ENCODE measurements at places on chromosomes 4 and X.

- no peak for DNase-seq
These were observed 115.1 kb downstream of the CPEB2 start for GRCh38 chr4:15117270-15117946.

- no peak for DNase-seq
These were observed 9.2 kb downstream of the PWWP3B start for GRCh38 chrX:106177106-106177981.

DNA sequence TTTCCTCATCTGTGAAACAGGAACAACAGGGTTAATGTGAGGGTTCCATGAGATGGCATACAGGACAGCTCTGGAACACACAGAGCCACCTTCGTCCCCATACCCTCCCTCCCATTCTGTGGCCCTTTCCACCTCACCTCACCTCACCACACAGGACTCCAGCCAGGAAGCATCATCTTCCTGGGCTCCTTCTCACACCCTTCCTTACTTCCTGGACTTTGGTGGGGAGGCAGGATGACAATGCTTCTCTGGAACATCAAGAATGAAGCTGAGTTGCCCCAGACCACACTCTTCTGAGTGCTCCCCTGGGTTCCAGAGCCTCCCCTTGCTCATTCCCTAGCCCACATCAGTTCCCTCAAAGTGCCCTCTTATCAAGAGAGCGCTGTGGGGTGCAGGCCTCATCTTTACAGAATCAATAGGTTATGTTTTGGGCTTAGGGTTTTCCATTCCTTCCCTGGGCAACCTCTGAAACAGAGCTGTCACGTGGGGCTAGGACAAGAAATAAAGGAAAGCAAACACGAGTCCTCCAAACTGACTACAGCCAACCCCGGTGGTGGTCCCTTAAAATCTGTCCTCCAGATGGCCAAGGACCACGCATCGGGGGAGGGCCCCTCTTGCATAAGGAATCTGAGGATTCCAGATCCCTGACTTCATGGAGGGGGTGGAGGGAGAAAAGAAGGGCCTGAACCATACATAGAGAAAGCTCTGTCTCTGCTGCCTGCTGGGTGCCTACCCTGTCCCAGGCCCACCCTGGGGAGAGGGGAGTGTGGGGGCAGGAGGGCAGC lies 74.4 kb upstream of the ATP6AP2 start:
- DNase-seq: no peak

DNA sequence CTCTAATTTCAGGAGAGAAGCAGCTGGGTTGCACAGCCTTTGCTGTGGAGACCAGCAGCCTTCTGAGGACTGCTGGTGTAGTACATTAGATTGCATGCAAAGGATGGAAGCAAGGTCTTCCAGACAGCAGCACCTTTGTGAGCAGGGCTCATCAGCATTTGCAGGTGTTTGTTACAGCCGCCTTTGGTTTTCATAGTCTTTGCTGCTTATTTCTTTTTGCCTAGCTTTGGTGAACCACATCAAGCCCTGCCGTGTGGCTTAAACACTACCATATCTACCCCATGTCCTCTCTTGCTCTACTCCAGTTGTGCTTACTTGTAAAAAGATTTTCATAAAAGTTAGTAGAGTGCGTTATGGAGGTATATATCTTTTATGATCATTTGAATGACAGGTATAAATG lies 57.5 kb downstream of the MTM1 start:
- DNase-seq: no peak

- DNase-seq: no peak
These were observed 4.3 kb downstream of the STIM2 start for GRCh38 chr4:26864899-26865298.

GRCh38 chr4:40365766-40366165 lies 30.6 kb downstream of the CHRNA9 start:
- no peak for DNase-seq

GRCh38 chr4:98890702-98891455 lies 38.1 kb downstream of the EIF4E start:
- DNase-seq: no peak

DNA sequence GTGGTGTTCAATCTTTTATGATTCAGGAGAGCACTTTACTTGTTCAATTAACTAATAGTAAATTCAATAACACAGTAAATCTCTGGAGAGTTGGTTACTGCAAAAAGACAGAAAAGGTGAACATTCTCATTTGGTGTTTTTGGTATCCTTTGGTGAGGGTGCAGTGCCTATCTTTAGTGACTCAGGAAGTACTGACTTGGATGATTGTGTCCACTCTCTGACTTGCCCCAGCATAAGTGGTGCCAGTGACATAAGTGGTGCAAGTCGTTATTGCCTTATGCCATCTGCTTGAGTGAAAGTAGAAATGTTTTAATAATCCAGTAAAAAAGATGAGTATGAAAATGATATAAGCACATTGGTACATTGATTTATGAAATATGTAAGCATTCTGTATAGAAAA lies 27.0 kb downstream of the GUCY1B1 start:
- DNase-seq: no peak

DNA sequence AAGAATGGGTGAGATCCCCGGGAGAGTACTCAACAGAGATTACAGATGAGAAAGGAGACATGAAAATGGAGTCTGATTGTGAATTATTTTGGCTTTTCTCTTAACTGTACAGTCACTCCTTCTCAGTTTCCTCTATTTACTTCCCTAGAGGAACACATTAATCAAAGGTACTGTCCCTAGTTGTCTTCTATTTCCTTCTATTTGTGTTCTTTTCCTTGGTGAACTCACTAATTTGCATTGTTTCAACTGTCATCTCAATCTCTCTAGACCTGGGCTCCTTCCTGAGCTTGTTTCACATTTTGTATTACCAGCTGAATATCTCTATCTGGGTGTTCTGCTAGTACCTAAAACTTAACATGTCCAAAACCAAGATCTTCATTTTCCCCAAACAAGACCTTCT lies 59.8 kb downstream of the ABCB7 start:
- no peak for DNase-seq

DNA sequence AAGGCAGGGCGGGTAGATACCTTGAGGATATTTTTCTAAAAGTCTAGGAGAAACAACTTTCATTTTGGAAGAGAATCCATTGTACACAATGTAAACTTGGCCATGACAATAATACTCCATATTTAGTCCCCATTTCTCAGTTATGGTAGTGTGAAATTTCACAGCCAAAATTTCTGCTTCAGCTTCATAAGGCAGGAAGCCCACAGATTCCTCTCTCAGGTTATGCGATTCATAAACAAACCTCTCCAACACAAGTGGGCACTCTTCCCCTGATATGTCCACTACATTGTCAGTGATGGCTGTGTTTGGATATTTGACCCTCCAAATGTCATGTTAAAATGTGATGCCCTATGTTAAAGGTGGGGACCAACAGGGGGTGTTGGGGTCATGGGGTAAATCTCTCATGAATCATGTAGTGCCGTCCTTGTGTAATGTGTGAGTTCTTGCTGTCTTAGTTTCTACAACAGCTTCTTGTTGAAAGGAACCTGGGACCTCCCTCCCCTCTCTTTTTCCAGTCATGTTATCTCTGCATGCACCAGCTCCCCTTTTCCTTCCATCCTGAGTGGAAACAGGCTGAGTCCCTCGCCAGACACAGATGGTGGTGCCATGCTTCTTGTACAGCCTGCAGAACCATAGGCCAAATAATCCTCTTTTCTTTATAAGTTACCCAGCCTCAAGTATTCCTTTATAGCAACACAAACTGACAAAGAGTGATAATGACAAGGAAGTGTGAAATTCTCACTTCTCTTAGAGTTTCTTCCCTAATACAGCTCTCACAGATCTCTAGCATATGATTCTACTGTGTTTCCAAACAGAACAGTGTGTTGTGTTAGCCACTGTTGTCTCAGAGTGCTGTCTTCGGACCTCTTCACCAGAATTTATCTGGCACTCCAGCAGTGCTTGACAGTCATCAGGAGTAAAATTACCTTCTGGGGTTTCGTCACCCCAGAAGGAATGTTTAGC lies 598.4 kb upstream of the GNPDA2 start:
- no peak for DNase-seq

DNA sequence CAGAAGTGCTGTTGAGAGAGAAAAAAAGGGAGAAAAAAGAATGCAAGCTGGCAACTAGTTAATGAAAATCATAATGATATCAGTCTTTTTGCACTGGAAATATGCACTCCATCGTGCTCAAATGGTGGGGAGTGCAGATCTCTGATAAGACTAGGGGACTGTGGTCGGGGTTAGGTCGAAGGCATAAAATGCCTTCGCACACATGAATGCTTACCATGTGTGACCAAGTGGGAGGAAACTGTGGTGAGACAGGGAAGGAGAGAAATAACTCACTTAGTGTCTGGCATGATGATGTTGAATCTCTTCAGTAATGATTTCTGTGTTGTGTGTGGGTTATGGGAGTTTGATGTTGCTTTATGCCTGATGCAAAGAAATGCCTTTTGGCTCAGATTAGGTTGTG lies 358.9 kb downstream of the FBXO8 start:
- DNase-seq: no peak

GRCh38 chrX:40261833-40262156 lies 164.0 kb upstream of the BCOR start:
- no peak for DNase-seq

- DNase-seq: no peak
These were observed 32.2 kb upstream of the PPARGC1A start for GRCh38 chr4:23922013-23922412.

GRCh38 chrX:69995362-69996112 lies 54.2 kb downstream of the AWAT2 start:
- DNase-seq: no peak

GRCh38 chr4:112942077-112942476 lies 107.4 kb upstream of the ANK2 start:
- no peak for DNase-seq

DNA sequence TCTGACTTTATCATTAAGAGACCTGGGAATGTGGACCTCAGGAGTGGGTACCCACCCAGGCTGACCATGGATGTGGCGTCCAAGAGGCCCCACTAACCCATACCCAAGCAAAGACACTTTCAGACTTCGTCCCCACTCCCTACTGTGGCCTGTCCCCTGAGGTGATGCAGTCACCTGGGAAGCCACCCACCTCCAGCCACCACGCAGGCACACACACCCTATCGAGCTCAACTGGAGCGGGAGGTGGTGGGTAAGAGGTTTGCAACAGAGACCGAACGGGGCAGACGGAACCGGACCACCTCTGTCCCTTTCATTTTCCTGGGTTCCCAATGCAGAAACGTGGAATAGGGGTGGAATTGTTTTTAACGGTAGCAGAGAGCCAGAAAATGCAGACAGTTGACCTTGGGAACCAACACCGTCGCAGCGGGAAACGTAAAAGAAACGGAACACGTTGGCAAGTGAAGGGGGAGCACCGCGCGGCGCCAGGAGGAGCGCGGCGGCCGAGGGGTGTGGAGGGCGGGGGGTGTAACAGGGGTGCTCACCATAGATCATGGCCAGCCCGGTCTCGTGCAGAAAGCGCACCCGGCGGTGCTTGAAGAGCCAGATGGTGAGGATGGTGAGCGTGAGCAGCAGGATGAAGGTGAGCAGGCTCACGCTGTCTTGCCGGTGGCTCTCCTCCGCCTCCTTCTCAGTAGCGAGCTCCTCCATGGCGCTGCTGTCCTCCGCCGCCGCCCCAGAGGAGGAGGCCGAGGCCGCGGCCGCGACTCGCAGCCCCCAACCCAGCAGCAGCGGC lies 559 bp downstream of the SLC9A7 start:
- DNase-seq: peak; percentile 1

- no peak for DNase-seq
These were observed 61.9 kb downstream of the LARP1B start for GRCh38 chr4:128123036-128123435.

DNA sequence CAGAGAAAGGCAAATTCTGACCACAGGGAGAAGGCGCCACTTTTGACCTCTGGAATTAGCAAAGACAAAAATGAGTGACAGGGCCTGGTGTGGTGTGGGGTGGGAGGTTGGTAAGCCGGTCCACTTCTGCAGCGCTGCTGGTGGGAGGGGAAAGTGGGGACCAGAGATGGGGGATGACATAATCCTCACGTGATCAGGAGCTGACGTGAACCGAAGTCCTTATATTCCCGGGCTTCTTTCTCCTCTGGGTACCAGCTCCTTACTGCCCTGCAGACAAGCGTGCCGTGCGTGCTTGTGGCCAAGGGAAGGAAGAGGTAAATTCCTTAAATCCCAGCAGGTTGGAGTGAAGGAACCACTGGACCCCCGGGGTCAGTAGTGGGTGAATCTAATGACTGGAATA lies at the start of gene TCEAL7:
Gene TCEAL7 (plus strand): TSS at position 249 of the 400 bp plus-strand sequence. CDS start 1,165 bp downstream, outside the sequence.
- DNase-seq: no peak

DNA sequence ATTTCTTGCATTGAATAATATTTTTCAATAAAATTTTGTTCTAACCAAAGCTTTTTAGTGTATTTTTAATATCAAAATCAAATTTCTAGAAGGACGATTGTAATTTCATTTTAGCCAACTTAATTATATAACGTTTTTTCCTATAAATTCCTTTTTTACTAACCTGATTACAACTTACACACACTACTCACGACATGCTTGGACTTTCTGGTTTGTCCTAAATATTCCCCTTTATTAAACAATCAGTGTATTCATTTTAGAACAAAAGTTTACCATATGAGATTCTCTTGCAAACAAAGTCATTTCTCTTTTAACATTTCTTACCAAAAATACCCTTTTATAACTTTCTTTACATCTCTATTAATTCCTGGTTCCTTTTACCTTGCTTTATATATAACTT lies 173.7 kb downstream of the PWWP3B start:
- no peak for DNase-seq

DNA sequence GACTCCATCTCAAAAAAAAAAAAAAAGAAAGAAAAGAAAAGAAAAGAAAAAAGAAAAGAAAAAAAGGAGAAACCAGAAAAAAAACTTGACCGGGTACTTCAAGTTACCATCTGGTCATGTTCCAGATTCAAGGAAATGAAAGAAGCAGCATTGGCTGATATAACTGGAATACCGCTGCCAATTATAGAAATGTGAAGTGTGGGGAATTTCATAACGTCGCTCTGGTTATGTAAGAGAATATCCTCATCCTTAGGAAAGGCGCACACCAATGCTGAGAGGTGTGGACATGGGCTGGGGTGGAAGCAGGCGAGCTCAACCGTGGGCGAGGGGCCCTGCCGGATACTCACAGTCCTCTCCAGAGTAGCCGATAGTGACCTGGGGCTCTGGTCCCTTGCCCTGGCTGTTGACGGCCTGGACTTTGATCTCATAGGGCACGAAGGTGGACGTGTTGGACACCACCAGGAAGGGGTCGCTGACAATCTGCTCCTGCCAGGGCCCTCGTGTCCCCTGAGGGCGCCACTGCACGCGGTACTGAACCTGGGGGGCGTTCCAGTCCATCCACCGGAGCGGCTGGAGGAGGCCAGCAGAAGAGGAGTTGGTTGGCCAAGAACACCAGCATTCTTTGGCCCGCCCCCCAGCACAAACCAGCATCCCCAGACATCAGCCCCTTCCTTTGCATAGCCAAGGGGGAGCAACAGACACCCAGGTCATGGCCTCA lies 19.5 kb downstream of the L1CAM start:
- no peak for DNase-seq

- DNase-seq: no peak
These were observed 278.2 kb upstream of the CXXC4 start for GRCh38 chr4:104772849-104773248.

DNA sequence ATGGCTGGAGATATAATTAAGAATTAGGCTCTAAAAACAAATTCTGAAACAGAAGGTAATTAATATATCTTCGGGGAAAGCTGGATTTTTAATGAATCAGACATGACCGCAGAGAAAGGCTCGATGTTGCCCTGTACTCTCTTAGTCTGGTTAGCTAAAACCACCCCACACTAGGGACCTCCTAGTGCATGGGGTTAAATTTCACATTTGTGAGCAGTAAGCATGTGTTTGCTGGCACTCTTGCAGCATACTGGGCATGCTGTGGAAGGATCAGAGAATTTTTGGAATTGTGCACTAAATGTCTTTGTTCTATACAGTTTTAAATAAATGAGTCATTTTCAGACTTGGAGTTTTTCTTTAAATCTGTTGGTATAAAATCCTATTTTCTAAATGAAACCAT lies 475.6 kb upstream of the FTHL17 start:
- DNase-seq: no peak

GRCh38 chr4:41146716-41147506 lies 67.4 kb downstream of the APBB2 start:
- DNase-seq: no peak

All from CD4-positive, alpha-beta T cell treated with Interleukin-15 for 4 hours (primary cell).